Stimulated activated CD8-positive, alpha-beta memory T cell treated with anti-CD3 and anti-CD28 coated beads, Interleukin-7, amount 100 ng/mL, for 1 hour (primary cell): ENCODE measurements at places on chromosomes 16 and 17.
A peak's percentile ranks its signal among the peaks of the same experiment; 100 is the strongest.

DNA sequence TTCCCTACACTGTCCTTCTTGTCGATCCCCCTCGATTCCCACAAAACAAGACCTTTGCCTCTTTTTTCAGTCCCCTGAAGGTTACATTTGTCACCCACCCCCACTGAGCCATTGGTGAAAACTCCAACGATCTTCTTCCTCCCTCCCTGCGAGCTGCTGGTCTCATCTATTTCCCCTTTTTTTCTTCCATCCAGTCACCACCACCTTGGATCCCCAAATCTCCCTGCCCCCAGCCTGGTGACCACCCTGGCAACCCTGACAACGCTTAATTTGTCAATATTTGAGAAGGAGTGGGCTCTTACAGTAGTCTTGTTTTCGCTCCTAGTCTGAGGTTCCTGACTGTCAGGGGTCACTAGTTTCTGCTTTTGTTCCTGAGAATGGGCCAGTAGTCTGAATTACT is 62.9 kb downstream of the SMPD3 start:
- no peak for DNase-seq

DNA sequence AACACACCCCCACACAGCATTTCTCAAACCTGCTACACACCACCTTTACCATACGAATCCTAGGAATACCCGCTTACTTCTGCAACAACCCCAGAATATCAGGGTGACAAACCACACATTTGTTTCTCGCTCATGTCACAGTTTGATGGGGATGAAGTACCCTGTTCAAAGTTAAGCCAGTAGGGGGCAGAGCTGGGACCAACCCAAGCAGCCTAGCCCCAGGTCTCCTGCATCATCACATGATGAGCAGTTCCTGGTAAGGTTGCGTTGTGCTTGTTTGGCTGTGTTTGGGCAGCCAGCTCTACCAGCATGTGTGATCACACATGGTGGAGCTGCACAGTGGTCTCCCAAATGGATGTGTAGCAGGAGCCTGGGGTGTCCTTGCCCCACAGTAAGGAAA is 103.6 kb upstream of the C16orf82 start:
- no peak for DNase-seq

GRCh38 chr17:43431714-43432523 is 33.1 kb downstream of the ARL4D start:
- no peak for DNase-seq

GRCh38 chr17:43719578-43719977 is 39.0 kb downstream of the SOST start:
- no peak for DNase-seq

- no peak for DNase-seq
These were observed 51.3 kb downstream of the CCDC42 start for GRCh38 chr17:8693328-8693727.

- DNase-seq, result no peak
These were observed 131.7 kb downstream of the RGS9 start for GRCh38 chr17:65268832-65269231.

- DNase-seq, result no peak
These were observed 975 bp downstream of the CFAP20 start for GRCh38 chr16:58128181-58128631.

DNA sequence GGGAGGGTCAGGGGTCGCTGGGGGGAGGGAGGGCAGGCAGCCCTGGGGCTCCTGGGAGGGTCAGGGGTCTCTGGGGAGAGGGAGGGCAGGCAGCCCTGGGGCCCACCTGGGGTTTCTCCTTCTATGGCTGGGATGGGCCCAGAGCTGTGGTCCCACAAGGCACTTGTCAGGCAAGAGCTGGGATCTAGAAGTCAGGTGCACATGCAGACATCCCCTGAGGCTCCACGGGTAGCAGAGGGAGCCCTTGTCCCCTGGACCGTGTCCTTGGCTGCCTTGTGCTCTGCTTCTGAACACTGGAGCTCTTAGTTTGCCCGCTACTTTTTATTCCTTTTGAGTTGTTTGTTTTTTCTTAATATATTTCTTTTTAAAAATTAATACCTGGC is 1.8 kb downstream of the TUBB3 start:
- no peak for DNase-seq

- no peak for DNase-seq
These were observed 1.4 kb downstream of the APRT start for GRCh38 chr16:88810166-88810911.

- peak; percentile 41 for DNase-seq
These were observed 48.5 kb downstream of the RAI1 start for GRCh38 chr17:17729620-17730249.

- no peak for DNase-seq
These were observed 23.0 kb upstream of the NSRP1 start for GRCh38 chr17:30093463-30094147.

DNA sequence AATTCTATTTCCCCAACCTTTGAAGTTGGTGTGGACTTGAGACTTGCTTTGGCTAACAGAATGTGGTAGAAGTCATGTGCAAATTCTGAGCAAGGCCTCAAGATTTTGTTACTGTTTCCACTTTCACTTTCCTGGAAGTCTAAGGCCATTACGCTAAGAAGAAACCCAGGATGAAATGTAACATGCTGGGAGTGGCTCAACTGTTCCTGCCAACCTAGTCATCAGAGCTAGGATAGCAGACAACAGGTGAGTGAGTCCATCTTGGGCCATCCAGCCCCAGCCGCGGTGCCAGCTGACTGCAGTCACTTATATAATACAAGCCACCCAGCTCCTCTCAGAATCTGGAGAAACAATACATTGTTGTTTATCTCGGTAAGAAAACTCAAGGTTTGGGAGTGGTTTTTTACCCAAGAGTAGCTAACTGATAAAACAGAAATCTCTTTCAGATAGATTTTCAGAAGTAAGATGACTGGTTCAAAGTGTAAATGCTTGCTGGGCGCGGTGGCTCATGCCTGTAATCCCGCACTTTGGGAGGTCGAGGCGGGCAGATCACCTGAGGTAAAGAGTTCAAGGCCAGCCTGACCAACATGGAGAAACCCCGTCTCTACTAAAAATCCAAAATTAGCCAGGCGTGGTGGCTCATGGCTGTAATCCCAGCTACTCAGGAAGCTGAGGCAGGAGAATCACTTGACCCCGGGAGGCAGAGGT is 10.7 kb upstream of the STX4 start:
- DNase-seq, result no peak

DNA sequence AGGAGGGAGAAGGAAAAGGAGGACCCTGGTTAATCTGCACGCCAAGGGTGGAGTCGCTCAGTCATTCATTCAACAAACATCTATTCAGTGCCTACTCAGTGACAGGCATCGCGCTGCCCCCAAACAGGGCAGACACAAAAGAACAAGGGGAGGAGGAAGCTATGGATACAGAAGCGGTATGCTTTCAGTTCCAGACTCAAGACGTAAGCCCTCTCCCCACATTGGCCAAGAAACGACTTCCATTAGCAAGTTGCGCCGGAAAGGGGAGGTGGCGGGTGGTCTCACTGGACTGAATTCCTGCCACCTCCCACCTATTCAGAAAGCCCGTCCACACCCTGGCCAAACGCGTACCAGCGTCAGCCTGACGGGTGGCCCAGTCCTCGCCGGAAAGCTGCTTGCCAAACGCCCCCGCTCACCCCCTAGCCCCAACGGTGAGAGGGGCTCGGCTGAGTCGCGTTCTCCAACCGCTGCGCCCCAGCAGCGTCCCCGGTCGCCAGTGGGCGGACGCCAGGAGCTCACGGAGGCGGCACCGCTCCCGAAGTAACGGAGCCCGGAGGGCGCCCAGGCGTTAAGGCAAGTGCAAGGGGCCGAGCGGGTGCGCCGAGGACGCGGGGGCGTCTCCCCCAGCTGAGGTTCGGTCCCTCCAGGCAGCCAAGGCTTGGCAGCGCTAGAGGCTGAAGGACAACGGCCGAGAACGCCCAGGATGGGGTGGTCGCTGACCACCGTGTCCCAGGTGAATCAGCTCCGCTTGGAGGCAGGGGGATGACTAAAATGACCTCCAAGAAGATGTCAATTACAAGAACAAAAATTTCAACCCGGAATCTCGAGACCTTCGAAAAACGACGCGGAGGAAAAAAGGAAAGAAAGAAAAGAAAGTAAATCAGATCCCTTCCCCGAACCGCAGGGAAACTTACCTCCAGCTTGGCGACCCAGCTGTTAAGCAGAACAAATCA is 470.7 kb downstream of the SOX9 start:
- no peak for DNase-seq

- no peak for DNase-seq
These were observed 369.8 kb downstream of the UTP18 start for GRCh38 chr17:51630101-51630671.

- DNase-seq, result no peak
These were observed 42.7 kb upstream of the ANKFN1 start for GRCh38 chr17:56110463-56111135.

- DNase-seq, result no peak
These were observed 281.0 kb downstream of the CBLN1 start for GRCh38 chr16:49000594-49000993.

DNA sequence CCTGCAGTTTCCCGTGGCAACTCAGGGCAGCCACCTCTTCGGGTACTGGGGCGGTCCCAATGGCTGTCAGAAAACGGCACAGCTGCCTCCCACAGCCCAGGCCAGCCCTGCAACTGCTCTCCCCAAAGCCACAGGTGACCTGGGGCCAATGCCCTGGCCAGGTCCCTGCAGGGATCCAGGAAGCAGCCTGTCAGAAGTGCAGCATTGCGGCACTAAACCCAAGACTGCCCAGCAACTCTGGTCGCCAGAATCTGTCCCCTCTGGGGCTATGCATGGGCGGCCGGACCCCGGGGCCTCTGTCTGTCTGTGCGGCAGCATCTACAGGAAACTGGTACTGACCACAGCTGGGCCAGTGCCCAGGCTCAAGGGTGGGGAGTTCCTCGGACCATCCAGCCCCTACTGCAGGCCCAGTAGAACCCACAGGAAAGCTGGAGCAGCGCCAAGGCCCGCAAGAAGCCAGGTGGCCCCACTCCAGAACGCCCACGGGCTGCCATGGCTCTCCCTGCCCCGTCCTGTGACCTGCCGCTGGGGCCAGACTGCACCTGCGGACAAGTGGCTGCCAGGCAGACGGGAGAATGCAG is 5.5 kb downstream of the CYBC1 start:
- DNase-seq, result no peak

- no peak for DNase-seq
These were observed 722 bp upstream of the SLC38A10 start for GRCh38 chr17:81295676-81296381.
